ENCODE measurements at places on chromosomes 16 and 17.

GRCh38 chr17:73684183-73684582, 39.9 kb upstream of the SDK2 start:
- no peak overlapping the region for H3K4me3 ChIP-seq
- peaks cover 49% of the 10 kb centered on the region for H3K27me3 ChIP-seq
- no peak for DNase-seq
- H3K27ac ChIP-seq: no peak overlapping the region

DNA sequence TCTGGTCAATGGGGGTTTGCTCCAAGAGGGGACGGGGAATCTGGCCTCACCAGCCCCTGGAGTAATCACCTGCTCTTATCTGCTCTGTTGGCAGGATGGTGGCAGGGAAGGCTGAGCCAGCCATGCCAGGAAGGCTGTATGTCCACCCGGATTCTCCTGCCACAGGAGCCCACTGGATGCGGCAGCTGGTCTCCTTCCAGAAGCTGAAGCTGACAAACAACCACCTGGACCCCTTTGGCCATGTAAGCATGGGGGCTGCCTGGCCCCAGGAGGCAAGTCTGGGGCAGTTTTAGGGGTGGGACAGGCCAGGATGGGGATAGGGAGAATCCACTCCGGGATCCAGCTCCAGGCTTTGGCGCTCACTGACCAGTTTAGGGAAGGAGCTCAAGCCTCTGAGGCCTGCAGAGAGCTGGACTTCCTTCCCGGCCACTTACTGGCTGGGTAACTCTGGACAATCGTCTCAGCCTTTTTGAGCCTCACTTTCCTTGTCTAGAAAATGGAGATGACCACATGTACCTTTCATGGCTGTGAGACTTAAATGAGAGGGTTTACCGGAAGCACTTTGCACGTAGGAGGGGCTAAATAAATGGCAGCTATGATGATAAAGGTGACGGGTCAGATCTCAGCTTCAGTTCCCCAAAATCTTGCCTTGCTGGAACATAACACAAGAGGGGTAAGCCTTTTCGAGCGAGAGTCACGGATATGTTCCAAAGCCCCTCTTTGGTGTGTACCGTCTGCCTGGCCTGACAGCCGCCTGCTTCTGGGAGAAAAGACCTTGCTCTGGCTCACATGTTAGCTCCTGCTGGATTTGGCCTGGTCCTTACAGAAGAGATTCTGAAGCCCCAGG, 15.4 kb downstream of the TBX4 start:
- H3K36me3 ChIP-seq: no peaks in the 10 kb centered on the region
- H3K27me3 ChIP-seq: peaks cover 68% of the 10 kb centered on the region
- no peak for DNase-seq
- peaks cover 1% of the 10 kb centered on the region for H3K4me1 ChIP-seq
- H3K27ac ChIP-seq: no peak overlapping the region
- no peak overlapping the region for H3K4me3 ChIP-seq

- H3K36me3 ChIP-seq: no peaks in the 10 kb centered on the region
- peaks cover 5% of the 10 kb centered on the region for H3K27me3 ChIP-seq
- DNase-seq: no peak
These were observed 128.8 kb upstream of the FOXF1 start for GRCh38 chr16:86381491-86381890.

DNA sequence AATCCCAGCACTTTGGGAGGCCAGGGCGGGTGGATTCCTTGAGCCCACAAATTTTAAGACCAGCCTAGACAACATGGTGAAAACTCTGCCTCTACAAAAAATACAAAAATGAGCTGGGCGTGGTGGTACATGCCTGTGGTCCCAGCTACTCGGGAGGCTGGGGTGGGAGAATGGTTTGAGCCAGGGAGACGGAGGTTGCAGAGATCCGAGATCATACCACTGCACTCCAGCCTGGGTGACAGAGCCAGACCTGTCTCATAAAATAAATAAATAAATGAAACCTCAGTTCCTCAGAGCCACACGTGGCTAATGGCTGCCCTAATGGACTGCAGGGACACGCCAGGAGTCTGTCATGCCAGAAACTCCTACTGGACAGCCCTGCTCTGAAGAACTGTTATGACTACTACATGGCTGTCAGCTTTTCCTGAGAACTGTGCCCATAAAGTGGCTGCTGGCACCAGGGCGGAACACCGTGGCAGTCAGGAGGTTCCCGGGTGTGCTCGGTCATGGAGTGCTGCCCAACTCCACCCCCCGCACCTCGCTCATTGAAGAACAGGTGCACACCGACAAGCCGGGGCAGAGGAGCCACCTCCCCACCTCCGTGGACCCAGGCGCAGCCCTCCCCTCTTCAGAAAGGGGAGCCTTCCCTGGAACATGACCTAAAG, 4.3 kb downstream of the TMEM11 start:
- no peaks in the 10 kb centered on the region for H3K27me3 ChIP-seq
- peaks cover 35% of the 10 kb centered on the region for H3K4me1 ChIP-seq
- H3K4me3 ChIP-seq: no peak overlapping the region

DNA sequence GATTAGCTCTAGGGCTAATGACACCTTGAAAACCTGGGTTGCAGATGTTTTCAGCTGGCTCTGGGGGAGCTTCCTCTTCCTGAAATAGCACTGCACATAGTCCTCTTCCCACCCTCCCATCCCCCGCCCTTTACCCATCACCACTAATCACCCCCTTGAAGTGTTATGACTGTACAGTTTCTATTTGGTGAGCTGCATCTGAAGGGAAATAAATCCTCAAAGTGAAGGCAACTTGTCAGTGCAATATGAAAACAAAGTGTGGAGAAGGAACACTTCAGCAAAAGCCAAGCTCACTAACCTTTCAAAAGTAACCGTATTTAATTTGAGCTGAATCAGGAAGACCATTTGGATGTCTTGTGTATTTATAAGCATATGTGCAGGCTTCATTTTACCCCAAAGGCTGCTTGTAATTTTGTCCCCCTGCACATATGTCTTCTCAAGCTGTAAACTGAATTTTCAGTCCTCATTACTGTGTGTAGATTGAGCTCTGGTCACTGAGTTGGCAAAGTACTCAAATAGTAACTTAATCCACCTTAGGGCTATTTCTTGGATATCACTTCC, 44.1 kb upstream of the CA10 start:
- no peaks in the 10 kb centered on the region for H3K4me1 ChIP-seq
- no peak overlapping the region for H3K4me3 ChIP-seq
- H3K27me3 ChIP-seq: no peaks in the 10 kb centered on the region

GRCh38 chr17:37361543-37361942, 14.2 kb upstream of the C17orf78 start:
- H3K27ac ChIP-seq: no peak overlapping the region
- peaks cover 8% of the 10 kb centered on the region for H3K27me3 ChIP-seq
- no peak for DNase-seq
- no peaks in the 10 kb centered on the region for H3K36me3 ChIP-seq
